ENCODE measurements at places on chromosomes 3 and 15. TPM values are rescaled to one million over a fixed set of nuclear protein-coding genes. Genes with fewer than 3 reads are reported as not detected.

Gene PDIA3
- polyA plus RNA-seq: 137 TPM

DNA sequence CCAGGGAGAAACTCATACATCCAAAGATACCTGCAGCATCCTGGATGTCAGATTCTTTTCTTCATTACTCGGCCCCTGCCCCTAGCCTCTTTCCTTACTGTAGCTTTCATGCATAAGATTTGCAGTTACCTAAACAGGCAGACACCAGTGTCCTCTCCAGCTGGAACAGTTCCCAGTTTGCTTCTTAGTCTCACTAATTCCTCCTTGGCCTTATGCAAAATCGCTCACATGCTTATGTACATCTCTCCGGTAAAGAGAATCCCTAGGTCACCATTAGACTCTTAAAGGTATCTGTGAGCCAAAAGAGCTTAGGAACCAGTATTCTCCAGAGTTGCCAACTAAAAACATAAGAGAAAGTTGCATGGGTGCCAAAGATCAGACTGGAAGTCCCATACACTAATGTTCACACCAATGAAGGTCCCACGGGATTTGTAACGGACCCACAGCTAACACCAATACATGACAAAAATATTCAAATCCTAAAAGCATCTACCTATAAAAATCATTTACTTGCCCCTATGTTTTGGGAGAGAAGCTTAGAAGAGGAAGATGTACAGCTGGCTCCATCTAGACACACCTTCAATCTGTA is 66.6 kb downstream of the CBLB start:
- no peak overlapping the region for H3K4me3 ChIP-seq
- no peak overlapping the region for H3K27ac ChIP-seq
- H3K27me3 ChIP-seq: no peaks in the 10 kb centered on the region
- no peaks in the 10 kb centered on the region for H3K4me1 ChIP-seq
- DNase-seq: no peak

- peaks cover 15% of the 10 kb centered on the region for H3K27me3 ChIP-seq
- H3K27ac ChIP-seq: no peak overlapping the region
- H3K4me3 ChIP-seq: no peak overlapping the region
Measured at GRCh38 chr15:83324799-83325198, 40.3 kb upstream of the BNC1 start.

GRCh38 chr3:66456711-66457173 is 44.1 kb downstream of the LRIG1 start:
- no peak overlapping the region for H3K27ac ChIP-seq
- H3K27me3 ChIP-seq: peaks cover 21% of the 10 kb centered on the region
- no peaks in the 10 kb centered on the region for H3K4me1 ChIP-seq
- H3K4me3 ChIP-seq: no peak overlapping the region

Data from K562 (cell line).